ENCODE measurements at places on chromosomes 12 and 14. TPM values are rescaled to one million over a fixed set of nuclear protein-coding genes. Genes with fewer than 3 reads are reported as not detected.

Gene GARIN6
- total RNA-seq = not detected

Gene LTBP2
- 0.42 TPM for total RNA-seq

Gene SMCO3
- total RNA-seq = not detected

Gene KIAA0586
- 18.4 TPM for total RNA-seq

Gene KRT73
- total RNA-seq = 21.4 TPM

Gene ST8SIA1
- total RNA-seq = 2.6 TPM
